Heart left ventricle (tissue), 16 donors: ENCODE measurements at places on chromosomes 5 and 9. TPM values are rescaled to one million over a fixed set of nuclear protein-coding genes. Genes with fewer than 3 reads are reported as not detected.
A peak's percentile ranks its signal among the peaks of the same experiment; 100 is the strongest.

GRCh38 chr9:113853333-113853732 lies 22.8 kb upstream of the ZNF618 start:
- DNase-seq: no peak

Gene ANKRD18B
- 1.3 TPM for total RNA-seq

- peak; percentile 59 for DNase-seq
Observed at GRCh38 chr5:10564838-10565784, 1.2 kb downstream of the ANKRD33B start.

GRCh38 chr5:42557689-42558088 lies 134.4 kb downstream of the GHR start:
- no peak for DNase-seq

GRCh38 chr9:14437354-14438231 lies 123.7 kb upstream of the NFIB start:
- DNase-seq: no peak

- DNase-seq: peak; percentile 52
Observed at GRCh38 chr5:39219437-39219836, at the start of gene FYB1. Gene FYB1 (minus strand): TSS chr5:39219563. CDS start chr5:39202960, 16,603 bp downstream.

GRCh38 chr9:116142706-116143492 lies 10.7 kb upstream of the PAPPA start:
- DNase-seq: no peak

Gene KCNV2
- total RNA-seq: not detected

DNA sequence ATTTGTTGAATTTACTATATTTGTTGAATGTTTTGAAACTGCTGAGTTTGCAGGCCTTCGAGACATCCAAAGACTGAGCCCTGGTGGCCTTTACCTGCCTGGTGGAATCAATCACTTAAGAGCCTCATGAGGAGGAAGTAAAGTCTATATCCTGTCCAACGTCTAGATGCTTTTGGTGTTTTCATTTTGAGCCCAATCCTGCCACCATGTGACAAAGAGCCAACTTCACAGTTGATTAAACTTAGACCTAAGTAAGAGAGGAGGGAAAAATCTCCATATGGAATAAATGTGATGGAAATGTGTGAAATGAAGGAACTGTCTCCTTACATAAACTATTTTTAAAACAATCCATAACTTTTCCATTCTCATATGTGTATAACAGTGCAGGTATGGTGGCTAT lies 220.1 kb downstream of the PRR16 start:
- no peak for DNase-seq

DNA sequence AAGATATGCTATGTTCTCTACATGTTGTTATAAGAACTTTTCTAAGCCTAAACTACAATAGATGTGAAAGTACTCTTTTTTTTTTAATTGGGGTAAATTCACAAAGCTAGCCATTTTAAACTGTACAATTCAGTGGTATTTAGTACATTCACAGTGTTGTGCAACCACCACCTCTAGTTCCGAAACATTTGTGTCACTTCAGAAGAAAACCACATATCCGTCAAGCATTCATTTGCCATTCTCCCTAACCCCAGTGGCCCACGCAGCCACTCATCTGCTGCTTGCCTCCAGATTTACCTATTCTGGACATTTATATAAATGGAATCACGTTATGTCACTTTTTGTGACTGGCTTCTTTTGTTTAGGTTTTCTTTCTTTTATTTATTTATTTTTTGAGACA lies 43.1 kb downstream of the SPTAN1 start:
- no peak for DNase-seq

Gene PCDHB7
- total RNA-seq: 0.72 TPM
